ENCODE measurements at places on chromosomes 5 and 9.

DNA sequence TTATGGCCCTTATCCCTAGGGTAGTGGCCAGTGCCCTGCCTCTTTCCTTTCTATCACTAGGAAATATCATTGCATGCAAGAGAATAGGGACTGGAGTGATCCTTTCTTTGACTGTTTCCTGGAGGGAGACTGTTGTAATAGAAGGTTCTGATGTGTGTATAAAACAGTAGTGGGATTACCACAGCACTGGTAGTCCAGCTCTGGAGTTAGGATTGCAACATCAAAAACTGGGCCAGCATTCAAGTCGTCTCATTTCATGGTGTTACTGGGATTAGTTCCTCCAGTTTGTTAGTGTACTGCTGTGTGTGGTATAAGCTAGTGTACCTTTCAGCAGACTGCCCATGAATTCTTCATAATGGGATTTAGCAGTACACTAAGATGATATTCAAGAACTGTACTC, 45.8 kb downstream of the KIAA1958 start:
- DNase-seq = peak; percentile 45

DNA sequence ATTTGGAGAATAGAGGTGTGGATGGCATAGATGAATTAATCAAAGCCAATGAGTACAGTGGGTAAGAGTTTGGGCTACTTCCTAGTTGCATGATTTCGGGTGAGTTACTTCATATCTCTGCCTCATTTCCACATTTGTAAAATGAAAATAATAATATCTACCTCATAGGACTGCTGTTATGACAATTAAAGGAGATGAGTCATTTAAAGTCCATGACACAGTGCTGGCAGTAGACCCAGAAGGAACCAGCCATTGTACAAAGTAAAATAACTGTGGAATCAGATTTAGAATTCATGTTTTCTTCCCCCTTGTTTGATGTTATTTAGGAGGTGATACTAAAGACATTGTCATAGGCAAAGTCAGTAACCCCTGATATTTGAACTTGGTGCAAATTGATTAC, 139.5 kb upstream of the SLC27A6 start:
- DNase-seq = no peak

GRCh38 chr5:71892641-71893365, 173.7 kb downstream of the CARTPT start:
- DNase-seq = no peak

DNA sequence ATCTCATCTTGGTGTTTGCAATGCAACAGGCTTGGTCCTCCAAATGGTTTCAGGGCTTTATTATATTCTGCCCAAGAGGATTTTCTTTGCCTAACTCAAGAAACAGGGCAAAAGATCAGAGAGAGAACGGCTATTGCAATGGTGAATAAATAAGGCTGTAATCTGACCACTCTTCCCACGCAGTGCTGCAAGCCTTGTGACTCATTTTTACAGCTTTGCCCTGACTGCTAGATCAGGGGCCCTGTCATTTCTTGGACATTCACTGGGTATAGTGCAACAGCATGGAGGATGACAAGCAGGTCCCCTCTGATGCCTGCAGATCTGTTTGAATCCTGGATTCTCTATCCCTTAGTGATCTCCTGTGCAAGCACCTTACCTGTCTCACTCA, 459.1 kb downstream of the EBF1 start:
- DNase-seq = no peak

- DNase-seq = no peak
Observed at GRCh38 chr5:109451146-109451545, 41.4 kb upstream of the PJA2 start.

GRCh38 chr5:57232293-57233033, 58.6 kb downstream of the GPBP1 start:
- DNase-seq = no peak

GRCh38 chr9:136249877-136250559, 4.4 kb upstream of the QSOX2 start:
- DNase-seq = no peak

DNA sequence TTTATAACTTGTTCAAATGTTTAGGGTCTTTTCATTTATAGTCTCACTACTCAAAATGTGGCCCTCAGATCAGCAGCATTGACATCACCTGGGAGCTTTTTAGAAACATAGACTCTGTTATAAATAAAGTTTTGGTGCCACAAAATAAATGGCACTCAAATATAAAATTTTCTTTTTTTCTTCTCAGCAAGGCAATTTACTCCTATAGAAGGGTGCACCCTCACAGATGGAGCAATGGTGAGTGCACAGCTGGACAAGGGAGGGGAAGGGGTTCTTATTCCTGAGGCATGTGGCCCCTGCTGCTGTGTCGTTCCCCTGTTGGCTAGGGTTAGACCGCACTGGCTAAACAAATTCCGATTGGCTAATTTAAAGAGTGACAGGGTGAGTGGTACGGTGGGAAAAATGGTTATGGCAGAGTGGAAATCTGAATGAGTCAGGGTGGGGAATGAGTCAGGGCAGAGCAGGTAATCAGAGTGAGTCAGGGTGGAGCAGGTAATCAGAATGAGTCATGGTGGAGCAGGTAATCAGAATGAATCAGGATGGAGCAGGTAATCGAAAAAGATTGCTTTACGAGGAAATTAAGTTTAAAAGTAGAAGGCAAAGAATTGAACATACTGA, 31.8 kb upstream of the C7 start:
- no peak for DNase-seq

GRCh38 chr5:172141949-172142319, 46.1 kb downstream of the STK10 start:
- DNase-seq = no peak

- DNase-seq = no peak
Observed at GRCh38 chr5:15215056-15215455, 284.9 kb upstream of the FBXL7 start.

DNA sequence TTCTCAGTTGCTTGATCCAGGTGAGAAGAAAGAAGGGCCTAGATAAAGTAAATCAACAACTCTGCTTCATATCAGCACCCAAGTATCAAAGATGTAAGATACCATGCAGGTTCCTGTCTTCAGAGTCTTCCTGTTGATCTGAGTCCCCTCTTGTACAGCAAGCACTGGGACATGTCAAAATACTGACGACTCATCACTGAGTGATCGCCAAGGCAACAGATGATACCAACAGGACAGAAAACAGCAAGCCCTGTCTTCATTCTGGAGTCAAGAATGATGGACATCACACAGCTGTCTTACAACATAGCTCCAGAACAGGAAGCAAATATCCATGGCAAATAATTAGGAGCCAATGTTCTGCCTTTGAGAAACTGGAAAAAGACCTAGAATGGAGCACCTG, 83.7 kb downstream of the TARS1 start:
- DNase-seq = no peak

- no peak for DNase-seq
Observed at GRCh38 chr5:64330728-64331231, 165.1 kb downstream of the RNF180 start.

DNA sequence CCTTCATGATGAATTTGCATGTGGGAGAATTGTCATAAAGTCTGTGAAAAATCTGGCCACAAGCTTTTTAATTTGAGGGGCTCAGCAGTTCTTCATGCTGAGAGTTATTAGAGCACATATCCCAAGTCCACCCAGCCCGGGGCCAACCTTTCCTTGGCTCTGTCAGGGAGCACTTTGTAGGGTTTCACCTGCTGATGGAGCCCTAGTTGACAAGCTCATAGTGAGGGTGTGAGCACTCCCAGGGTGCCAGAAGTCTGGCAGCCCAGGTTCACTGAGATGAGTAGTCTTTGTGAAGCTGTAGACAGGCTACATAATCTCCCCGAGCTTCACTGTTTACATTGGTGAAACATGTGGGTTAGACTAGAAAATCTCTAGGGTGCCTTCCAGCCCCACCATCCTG, 97.2 kb upstream of the NREP start:
- DNase-seq = no peak

DNA sequence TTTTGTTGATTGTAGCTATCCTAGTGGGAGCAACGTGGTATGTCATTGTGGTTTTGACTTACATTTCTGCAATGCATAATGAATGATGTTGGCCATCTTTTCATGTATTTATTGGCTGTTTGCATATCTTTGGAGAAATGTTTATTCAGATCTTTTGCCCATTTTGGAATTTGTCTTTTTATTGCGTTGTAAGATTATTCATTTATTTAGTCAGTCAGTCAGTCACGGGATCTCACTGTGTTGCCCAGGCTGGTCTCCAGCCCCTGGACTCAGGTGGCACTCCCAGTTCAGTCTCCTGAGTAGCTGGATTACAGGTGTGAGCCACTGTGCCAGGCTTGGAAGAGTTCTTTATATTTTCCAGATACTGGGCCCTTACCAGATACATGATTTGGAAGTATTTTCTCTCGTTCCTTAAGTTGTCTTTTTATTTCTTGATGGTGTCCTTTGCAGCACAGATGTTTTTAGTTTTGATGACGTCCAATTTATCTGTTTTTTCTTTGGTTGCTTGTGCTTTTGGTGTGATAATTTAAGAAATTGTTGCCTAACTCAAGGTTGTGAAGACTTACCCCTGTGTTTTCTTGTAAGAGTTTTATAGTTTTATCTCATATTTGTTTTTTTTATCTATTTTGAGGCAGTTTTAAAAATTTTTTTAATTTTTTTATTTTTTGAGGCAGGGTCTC, 67.1 kb downstream of the EHMT1 start:
- peak; percentile 68 for DNase-seq

- no peak for DNase-seq
Observed at GRCh38 chr5:58499941-58500340, 8.7 kb downstream of the GAPT start.

DNA sequence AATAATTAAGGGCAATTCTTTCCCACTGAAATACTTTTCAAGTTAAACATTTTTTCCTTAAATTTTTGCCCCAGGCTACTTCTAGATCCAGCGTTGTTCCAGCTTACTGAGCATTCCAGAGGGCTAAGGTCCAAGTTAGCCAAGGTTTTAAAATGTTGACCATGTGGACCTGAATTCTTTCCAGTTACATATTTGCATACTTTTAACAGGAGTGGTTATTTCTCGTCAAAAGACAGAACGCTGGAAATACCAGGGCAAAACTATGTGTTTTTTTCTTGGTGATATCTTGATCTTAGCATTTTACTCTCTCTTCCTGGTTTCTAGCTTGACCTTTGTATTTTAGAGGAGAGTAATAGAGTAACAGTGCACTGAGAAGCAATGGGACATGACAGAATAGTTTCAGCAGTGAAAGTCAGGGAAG, 32.8 kb downstream of the TMC1 start:
- peak; percentile 40 for DNase-seq

DNA sequence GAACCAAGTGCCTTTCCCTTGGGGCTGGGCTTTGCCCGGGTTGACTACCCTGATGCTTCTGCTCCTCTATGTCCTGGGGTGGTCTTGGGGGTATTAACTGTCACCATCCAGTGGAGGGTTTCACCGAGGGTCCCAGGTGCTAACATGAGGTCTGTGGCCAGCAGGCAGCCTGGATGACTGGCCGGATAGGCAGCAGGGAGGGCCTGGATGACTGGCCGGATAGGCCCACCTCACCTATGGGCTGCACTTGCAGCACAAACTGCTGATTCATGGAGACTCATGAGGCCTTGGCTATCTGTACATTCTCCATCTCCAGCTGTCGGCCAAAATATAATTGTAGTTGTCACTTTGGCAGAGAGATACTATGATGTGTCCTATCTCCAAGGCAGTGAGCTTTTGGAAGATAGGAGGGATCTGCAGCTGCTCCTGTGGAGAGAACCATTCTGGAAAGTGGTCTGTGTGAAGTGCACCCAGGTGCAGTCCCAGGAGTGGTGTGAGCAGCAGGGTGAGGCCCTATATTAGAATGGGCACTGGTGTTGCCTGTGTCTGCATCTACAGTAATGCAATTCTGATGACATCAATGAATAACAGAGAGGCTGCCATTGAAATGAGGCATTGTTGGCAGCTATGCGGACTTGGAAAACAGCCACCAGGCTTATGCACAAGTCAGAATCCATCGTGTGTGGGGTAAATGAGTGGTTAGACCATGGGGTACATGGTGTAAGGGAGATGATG, 26.3 kb upstream of the CDKN2AIPNL start:
- no peak for DNase-seq

DNA sequence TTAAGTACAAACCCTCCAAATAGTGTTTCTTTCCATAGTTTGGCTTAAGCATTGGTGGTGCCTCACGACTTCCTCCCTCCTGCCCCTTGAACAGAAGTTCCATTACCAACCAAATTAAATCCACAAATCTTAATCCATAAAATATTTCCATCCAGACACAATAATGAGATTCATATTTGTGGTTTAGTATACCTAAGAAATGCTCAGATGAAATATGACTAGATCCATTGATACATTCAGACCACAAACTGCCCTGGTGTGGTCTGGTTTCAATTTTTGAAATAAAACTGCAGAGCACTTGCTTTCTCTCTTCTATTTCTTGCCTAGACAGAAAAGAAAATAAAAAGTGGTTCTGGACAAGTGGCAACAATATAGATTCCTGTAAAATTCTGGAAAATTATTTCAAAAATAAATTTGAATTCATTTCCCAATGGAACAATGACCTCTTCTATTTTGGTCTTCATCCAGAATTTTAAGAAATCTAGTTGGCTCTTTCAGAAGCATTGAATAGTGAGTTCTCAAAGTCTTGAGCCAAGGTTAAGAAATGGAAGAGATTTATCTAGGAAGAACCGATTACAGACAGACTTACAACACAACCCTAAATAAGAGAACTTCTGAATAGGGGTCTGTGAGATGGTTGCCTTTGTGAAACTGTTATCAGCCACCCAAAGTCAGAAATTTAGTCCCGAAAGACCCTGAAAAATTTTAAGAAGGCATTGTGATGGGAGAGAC, 14.0 kb downstream of the TNC start:
- no peak for DNase-seq

- DNase-seq = no peak
Observed at GRCh38 chr9:31519424-31519823, 865.0 kb upstream of the ACO1 start.

- DNase-seq = no peak
Observed at GRCh38 chr9:115469841-115470240, 351.9 kb upstream of the TNC start.

DNA sequence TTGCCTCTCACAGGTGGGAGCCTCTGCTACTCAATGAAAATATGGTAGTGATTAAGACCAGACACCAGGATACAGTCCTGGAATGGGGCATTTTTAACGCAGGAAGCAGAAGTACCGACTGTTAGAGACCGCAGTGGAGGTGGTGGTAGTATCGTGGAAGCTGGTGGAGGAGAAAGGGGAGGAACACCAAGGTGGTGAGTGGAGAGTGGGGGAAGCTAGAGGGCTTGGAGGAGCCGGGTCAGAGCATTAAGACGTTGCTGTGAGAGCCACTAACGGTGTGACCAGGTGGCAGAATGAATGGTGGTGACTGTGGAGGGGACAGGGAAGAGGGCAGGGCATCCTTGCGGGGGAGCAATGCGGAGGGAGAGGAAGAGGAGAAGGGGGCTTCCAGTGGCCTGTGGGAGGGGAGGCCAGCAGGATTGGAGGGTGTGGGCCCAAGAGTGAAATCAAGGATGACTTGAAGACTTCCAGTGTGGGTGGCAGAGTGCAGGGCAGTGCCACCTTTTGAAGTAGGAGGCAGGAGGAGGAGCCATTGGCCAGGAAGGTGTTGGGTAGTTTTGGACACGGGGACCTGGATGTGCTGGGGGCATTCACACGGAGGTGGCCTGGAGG, 1.6 kb upstream of the UBAC1 start:
- DNase-seq = no peak

GRCh38 chr5:73242735-73243134, 69.7 kb downstream of the TMEM174 start:
- DNase-seq = no peak
